ENCODE measurements at places on chromosomes 3 and 15. TPM values are rescaled to one million over a fixed set of nuclear protein-coding genes. Genes with fewer than 3 reads are reported as not detected.

Gene WDR72
- polyA plus RNA-seq = 82.8 TPM

Gene DPPA2
- polyA plus RNA-seq = 1.2 TPM

Gene GABRA5
- 0.40 TPM for polyA plus RNA-seq

Gene NR1I2
- 0.87 TPM for polyA plus RNA-seq

Gene HDC
- 0.48 TPM for polyA plus RNA-seq

Gene MME
- polyA plus RNA-seq = 536 TPM

Gene PARP15
- 0.31 TPM for polyA plus RNA-seq
